A549 treated with dexamethasone at 1 μM for 4 hours (cell line): ENCODE measurements at places on chromosomes 6 and 20. TPM values are rescaled to one million over a fixed set of nuclear protein-coding genes. Genes with fewer than 3 reads are reported as not detected.

EPPIN gene
- not detected in 5 replicates for total RNA-seq

RAB32 gene
- 33.0 to 36.8 TPM (median 34.6 TPM) in 5 replicates for total RNA-seq

ELOVL2 gene
- total RNA-seq, result 5.5 to 7.6 TPM (median 6.9 TPM) in 5 replicates

FAM83B gene
- 0.02 to 0.03 TPM (median 0.02 TPM) in 3 of 5 replicates, not detected in the others for total RNA-seq

KIAA1755 gene
- 0.13 to 0.26 TPM (median 0.18 TPM) in 5 replicates for total RNA-seq

SCUBE3 gene
- 0.05 to 0.11 TPM (median 0.06 TPM) in 5 replicates for total RNA-seq

ULBP3 gene
- 2.7 to 5.5 TPM (median 5.2 TPM) in 5 replicates for total RNA-seq

SMLR1 gene
- total RNA-seq, result not detected in 5 replicates

PNLDC1 gene
- 0.04 to 0.06 TPM (median 0.05 TPM) in 3 of 5 replicates, not detected in the others for total RNA-seq
